Hindlimb muscle (tissue), 1 donor: ENCODE measurements at places on chromosomes 7 and 10. TPM values are rescaled to one million over a fixed set of nuclear protein-coding genes. Genes with fewer than 3 reads are reported as not detected.

DNA sequence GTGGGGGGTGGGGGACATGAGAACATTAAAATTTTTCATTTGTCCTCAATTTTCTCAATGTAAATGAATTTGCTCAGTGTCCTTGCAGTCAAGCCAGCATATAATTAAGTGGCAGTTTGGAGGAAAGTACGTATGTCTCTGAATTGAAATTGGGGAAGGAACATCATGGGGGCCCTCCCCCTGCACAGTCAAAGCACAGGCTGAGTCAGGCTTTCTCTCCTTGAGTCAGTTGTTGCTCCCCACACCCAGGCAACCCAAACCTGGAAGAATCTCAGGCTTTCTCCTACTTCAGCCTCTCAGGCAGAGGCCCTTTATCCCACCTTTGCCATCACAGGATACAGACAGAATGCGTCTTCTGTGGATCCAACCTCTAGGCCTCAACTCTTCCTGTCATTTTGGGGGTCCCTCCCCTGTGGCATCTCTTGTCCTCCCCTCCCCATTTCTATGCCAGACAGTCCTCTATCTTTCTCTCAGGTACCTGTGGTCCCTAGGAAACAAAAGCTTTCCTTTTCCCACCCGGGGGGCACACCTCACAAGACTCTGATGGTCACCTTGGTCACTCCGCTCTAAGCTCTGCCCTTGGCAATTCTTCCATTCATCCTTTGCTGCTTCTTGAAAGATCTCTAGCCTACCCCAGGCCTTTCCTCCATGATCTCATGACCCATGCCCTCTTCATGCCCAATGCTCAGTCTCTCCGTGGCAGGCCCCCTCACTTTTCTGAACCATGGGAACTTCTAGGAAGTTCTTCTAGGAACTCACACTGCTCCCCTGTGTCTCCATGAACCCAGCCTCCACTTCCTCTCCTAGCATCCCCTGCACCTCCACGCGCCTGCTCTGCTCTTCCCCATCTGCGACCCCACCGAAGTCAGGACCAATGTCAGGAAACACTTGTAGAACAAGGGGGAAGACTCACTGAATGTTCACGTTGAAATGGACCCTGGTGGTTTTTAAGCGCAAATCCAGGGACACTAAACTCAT lies 40.4 kb downstream of the CREB3L2 start:
- no peak for DNase-seq

TMEM106B gene
- 35.6 TPM for polyA plus RNA-seq

DNA sequence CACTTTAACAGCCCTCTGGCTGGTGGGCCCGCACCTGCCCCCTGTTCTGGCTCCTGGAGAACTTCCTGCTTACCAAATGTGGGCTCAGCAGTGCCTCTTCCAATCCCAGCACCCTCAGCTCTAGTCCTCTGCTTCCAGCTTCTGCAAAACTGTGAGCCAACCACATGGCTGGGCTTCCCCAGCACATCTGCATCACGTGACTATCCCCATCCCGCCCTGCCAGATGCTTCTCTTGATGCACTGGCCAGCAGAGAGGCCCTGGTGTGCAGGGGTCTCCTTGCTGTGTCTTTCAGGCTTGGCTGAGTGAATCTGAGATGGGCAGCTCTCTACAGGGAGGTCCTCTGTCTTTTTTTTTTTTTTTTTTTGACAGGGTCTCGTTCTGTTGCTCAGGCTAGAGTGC lies 43.8 kb upstream of the DMBT1 start:
- DNase-seq, result no peak

ALOX5 gene
- polyA plus RNA-seq, result 1.9 TPM

ATP5F1C gene
- 196 TPM for polyA plus RNA-seq
